ENCODE measurements at places on chromosomes 1 and 21.
A peak's percentile ranks its signal among the peaks of the same experiment; 100 is the strongest.

- DNase-seq: no peak
Measured at GRCh38 chr1:91752324-91752723, 133.6 kb downstream of the TGFBR3 start.

DNA sequence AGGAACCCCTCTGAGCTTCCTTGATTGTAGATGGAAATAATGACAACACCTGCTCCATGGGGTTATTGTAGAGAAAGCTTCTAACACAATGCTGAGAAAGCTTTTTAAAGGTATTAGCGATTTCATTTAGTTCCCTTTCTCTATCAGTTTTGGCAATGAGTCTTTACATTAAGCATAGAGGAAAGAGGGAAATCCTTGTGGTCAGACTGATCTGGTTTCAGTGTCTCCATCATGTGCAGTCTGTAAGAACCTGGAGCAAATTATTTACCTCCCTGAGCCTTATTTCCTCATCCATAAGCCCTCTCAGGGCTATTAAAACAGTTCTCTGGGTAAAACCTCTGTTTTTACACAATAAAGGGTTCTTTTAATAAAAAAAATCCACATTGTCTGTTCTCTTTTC, 87.5 kb downstream of the FGGY start:
- DNase-seq: no peak

GRCh38 chr1:98939471-98939870, 65.2 kb downstream of the PLPPR5 start:
- no peak for DNase-seq

- no peak for DNase-seq
Measured at GRCh38 chr1:243903041-243903440, 53.0 kb upstream of the AKT3 start.

- no peak for DNase-seq
Measured at GRCh38 chr21:38915546-38915945, 109.8 kb downstream of the ETS2 start.

- peak; percentile 76 for DNase-seq
Measured at GRCh38 chr1:23591460-23592208, 32.3 kb upstream of the ID3 start.

GRCh38 chr1:111603979-111604378, 15.6 kb upstream of the RAP1A start:
- peak; percentile 95 for DNase-seq

- no peak for DNase-seq
Measured at GRCh38 chr1:66778969-66779368, 22.1 kb downstream of the INSL5 start.

- DNase-seq: peak; percentile 91
Measured at GRCh38 chr1:1305300-1306069, 2.2 kb downstream of the ACAP3 start.

- DNase-seq: no peak
Measured at GRCh38 chr1:21325731-21326387, 35.6 kb upstream of the ECE1 start.

DNA sequence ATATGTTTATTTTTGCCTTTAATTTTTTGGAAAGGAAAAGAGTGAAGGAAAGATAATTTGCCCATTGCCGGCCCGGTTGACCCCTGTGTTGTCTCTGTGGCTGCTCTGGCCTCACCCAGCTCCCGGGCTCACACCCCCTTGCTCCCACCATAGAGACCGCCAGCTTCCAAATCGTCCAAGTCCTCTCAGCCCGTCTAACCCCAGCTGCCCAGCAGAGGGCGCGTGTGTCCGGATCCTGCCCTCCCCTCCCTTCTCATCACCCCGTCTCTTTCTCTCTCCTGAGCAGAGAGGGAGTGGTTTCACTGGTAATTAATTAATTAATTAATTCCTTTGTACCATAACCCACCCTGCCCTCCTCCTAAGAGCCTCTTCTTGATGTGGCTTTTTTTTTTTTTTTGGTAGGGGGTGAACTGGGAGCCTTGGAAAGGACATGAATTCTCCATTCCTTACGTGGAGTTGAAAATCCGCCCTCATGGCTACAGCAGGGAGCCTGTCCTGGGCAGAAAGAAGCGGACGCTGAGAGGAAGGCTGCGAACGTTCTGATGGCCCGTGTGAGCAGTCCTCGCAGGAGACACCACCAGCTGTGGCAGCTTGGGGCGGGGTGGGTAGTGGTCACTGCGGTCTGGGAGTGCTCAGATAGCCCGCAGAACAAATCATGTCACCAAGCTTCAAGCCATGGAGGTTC, 45.9 kb downstream of the KIAA0040 start:
- peak; percentile 81 for DNase-seq
